Fibroblast of skin of right biceps (primary cell): ENCODE measurements at places on chromosomes 1 and 21.
A peak's percentile ranks its signal among the peaks of the same experiment; 100 is the strongest.

DNA sequence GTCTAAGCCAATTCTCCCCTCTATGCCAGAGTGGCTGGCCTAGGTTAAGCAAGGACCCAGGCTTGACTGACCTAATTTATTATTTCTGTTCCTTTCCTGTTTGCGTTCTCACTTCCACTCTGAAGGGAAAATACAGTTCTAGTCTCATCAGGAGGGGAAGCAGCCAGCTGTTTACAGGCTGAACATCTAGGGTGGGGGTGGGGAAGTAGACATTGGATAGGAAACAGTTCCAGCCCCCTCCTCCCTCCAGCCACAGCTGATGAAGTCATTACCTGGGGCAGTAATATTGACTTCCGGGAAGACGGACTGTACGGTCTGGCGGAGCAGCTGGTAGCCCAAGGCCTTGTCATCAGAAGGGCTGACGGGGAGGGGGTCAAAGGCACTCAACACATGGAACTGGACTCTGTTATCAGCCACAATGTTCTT, 17.6 kb downstream of the PM20D1 start:
- no peak for DNase-seq

DNA sequence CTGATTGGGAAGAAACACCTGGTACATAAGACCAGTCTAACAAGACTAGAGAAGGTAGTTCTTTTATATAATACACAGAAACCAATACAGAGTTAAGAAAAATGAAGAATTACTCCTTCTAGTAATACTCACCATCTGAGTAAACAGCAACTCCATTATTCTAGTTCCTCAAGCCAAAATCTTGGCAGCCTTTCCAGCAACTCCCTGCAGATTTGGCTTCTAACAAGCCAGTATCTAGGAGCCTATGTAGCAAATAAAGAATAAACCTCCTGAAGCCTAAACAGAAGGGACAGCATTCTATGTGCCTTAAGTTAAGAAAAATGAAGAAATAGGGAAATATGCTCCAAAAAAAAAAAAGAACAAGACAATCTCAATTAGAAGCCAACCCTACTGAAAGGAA, 24.5 kb downstream of the ERO1B start:
- no peak for DNase-seq

GRCh38 chr1:60227601-60228000, 154.0 kb upstream of the C1orf87 start:
- peak; percentile 45 for DNase-seq

GRCh38 chr1:151147132-151147503, 687 bp upstream of the SEMA6C start:
- no peak for DNase-seq

- no peak for DNase-seq
Measured at GRCh38 chr1:110033421-110033820, 1.0 kb upstream of the STRIP1 start.

GRCh38 chr1:29849038-29849750, 612.9 kb downstream of the PTPRU start:
- DNase-seq = peak; percentile 37

DNA sequence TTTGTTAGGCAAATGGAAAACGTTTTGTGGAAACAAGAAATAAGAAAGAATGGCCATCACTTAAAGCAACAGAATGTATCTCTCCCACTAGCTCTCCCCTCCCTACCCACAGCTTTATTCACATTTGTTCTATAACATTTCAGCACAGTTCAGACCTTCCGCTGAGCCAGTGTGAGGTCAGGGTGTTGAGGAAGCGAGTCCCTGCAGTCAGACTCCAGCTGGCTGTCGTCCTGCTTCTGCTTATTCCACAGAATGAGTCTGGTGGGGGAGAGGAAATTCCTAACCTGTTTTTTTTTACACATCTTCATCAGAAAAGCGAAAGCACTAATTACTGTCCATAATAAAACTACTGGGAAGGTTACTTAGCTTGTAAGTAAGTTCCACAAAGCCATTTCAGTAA, 39.0 kb downstream of the MRPL39 start:
- peak; percentile 66 for DNase-seq

- no peak for DNase-seq
Measured at GRCh38 chr1:200737647-200738291, 924 bp upstream of the CAMSAP2 start.

- DNase-seq = no peak
Measured at GRCh38 chr1:171313319-171313834, 606 bp upstream of the FMO4 start.

GRCh38 chr1:105260001-105260400, 1510.3 kb downstream of the AMY1C start:
- DNase-seq = no peak

- peak; percentile 52 for DNase-seq
Measured at GRCh38 chr1:151968058-151968457, 25.6 kb downstream of the S100A10 start.

- peak; percentile 59 for DNase-seq
Measured at GRCh38 chr1:31978843-31979400, 34.7 kb upstream of the KHDRBS1 start.

GRCh38 chr1:13970631-13971247, 270.8 kb downstream of the PRDM2 start:
- DNase-seq = no peak

GRCh38 chr1:222090103-222090502, 348.2 kb upstream of the DUSP10 start:
- peak; percentile 88 for DNase-seq

DNA sequence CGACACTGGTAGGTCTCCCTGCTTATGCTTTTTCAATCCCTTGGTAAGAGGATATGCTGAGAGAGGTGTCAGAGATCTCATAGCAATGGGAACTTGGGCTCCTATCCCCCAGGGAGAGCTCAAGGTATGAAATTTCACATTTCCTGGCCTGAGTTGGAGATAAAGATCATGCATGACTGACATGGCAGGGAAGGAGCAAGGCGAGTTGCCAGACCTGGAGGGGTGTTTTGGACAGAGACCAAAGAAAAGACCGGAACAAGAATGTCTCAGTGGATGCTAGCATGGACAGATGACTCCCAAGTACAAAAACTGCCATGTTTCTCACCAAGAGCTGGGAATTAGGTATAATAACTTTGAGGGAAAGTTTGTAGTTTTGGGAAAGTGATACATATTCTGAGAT, 334.1 kb upstream of the B3GALT2 start:
- peak; percentile 12 for DNase-seq

GRCh38 chr1:197137322-197137721, 9.1 kb downstream of the ASPM start:
- no peak for DNase-seq

- no peak for DNase-seq
Measured at GRCh38 chr1:30294508-30294907, 428.9 kb downstream of the MATN1 start.

DNA sequence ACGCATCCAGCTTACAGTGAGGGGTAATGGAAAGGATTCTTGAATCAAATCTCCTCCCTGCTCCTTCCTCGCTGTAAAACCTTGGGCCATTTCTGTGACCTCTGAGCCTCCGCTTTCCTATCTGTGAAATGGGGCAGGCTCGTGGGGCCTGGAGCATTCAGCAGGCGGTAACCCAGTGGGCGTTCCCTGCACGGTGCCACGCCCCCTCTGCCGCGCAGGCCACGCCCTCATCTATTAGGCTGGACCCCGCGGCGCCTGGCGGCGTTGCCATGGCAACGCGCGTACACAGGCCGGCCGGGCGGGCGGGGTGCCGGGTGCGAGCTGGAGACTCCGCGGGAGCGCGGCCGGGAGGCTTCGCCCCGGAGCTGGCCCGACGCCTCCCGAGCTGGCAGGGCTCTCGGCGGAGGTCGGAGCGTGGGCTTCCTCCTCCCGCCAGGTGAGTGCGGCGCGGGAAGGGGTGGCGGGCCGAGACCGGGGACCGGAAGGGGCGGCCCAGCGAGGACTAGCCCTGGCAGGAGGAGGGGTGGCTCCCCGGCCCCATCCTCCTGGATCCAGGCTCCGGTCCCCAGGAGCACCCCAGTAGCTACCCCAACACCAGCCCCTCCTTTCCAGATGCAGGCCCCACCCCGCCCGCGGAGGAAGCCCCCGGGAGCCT, at the start of gene FHAD1:
FHAD1 (plus strand) TSS at position 264 of the 655 bp plus-strand sequence. CDS start 4,562 bp downstream, outside the sequence.
- DNase-seq = peak; percentile 62
